ENCODE measurements at places on chromosomes 3 and 15.

DNA sequence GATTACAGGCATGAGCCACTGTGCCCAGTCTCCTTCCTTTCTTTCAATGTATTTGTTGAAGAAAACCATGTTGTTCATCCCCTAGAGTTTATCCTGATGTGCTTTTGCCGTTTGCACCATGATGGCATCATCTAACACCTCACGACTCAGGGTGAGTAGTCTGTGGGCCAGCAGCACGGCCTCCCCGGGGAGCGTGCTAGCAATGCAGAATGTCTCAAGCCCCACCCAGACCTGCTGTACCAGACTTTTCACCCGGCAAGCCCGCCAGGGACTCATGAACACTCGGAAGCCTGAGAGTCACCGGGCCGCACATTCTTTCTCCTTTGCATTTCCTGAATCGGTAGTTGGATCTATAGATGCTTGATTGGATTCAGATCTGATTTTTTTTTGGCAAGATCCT is 64.6 kb downstream of the RPN1 start:
- DNase-seq: no peak

- DNase-seq: no peak
These were observed 253.9 kb downstream of the RORA start for GRCh38 chr15:60975218-60975617.

DNA sequence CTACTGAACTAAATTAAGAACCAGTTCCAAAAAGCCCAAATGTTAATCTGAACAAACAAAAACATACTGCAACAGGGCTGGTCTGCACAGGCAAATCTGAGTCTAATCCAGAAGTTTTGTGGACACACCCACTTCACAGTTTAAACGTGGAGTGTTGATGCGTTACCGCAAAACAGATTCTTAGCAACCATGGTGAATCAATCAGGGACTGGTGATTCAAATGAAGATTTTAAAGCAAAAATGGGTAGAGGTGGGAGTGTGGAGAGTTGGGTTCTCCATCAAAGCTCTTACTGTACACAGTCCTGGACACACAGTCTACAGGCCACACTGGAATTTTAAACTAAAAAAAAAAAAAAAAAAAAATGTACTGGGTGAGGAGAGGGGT is 5.2 kb downstream of the ANXA2 start:
- DNase-seq: no peak

GRCh38 chr15:42908538-42908937 is 12.0 kb downstream of the TTBK2 start:
- DNase-seq: no peak

- DNase-seq: no peak
These were observed 97.2 kb upstream of the CTNNB1 start for GRCh38 chr3:41102053-41102556.

GRCh38 chr15:97759363-97759762 is 201.1 kb upstream of the ARRDC4 start:
- DNase-seq: no peak

- DNase-seq: no peak
These were observed 41.9 kb upstream of the KCNMB2 start for GRCh38 chr3:178494386-178494785.

DNA sequence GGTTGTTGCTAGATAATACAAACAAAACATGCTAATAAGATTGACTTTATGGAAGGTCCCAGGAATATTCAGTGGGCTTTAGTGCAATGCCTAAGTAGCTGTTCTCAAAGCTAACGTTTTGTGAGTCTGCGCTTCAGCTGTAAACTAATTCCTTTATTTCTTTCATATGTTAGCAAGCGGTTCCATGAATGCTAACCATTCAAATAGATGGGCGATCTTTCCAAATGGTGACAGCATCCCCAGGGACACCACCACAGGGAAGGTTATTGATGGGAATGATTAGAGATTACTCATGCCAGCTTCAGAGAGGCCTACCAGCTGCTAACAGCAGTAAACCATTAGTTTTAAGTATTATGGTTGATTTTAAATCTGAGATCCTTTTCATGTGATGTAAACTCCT is 405.7 kb upstream of the MCTP2 start:
- no peak for DNase-seq

GRCh38 chr3:52498137-52499054 is 3.3 kb downstream of the STAB1 start:
- DNase-seq: peak; percentile 56

GRCh38 chr3:49873623-49874022 is 3.9 kb upstream of the CAMKV start:
- DNase-seq: no peak

DNA sequence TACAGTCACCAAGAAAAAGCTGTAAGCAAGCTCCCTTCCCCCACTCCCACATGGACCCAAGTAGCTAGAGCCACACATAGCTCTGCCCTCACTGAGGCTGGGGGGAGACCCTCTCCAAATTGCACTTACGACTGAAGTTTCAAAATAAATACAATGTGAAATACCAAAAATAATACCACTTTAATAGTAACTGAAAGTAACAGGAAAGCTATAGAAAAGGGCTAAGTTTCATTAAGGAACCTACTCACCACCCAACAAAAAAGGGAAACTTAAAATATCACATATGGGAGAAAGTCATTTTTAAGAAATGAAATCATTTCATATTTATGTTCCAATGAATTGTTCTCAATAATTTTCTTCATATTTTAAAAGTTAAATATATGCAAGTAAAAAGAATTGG is 130.4 kb upstream of the UBE2E2 start:
- DNase-seq: no peak

Data from heart left ventricle (tissue), 16 donors.